ENCODE measurements at places on chromosomes 12 and 14. TPM values are rescaled to one million over a fixed set of nuclear protein-coding genes. Genes with fewer than 3 reads are reported as not detected.

The PCED1B gene
- 6.9 TPM for total RNA-seq

The DBX2 gene
- not detected for total RNA-seq

The REC8 gene
- 5.9 TPM for total RNA-seq

The RNFT2 gene
- total RNA-seq, result 6.4 TPM

The LRRK2 gene
- 37.1 TPM for total RNA-seq

The TM7SF3 gene
- total RNA-seq, result 65.3 TPM

The TSPAN8 gene
- total RNA-seq, result 2.9 TPM

The AVPR1A gene
- 9.8 TPM for total RNA-seq

The TRIM9 gene
- 2.2 TPM for total RNA-seq

The B4GALNT3 gene
- 13.3 TPM for total RNA-seq

The HOXC11 gene
- total RNA-seq, result not detected

The GZMH gene
- not detected for total RNA-seq

The EIF2S3B gene
- total RNA-seq, result 1.2 TPM

The SMCO3 gene
- total RNA-seq, result not detected

All from vagina (tissue), 2 donors.